Forelimb muscle (tissue), 1 donor: ENCODE measurements at places on chromosomes 1 and 21.

- DNase-seq = no peak
Observed at GRCh38 chr21:45699966-45700365, 56.4 kb downstream of the PCBP3 start.

DNA sequence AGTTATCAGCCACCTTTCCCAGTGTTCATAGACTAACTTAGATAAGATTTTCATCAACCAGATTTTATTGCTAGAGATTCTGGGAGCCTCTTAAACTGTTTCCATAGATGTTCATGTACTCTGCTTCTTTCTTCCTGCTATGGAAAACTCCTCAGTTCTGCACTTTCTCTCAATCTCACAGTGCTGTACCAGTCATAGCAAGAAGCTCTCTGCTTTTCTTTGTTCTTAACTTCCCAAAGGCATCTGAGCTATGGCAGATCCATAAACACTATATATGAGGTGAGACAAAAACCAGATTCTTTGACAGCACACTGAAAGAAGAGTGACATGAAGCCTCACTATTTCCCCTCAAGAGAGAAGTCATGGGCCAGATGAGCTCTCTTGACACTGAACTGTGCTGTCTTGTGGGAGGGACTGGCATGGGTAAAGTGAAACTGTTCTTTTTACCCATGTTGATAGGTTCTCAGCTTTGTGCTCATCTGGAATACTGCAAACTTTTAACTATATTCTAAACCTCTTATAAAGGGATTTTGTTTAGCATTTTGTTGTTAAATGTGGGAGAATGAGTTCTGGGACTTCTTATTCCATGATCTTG is 64.2 kb upstream of the LYPLAL1 start:
- no peak for DNase-seq

DNA sequence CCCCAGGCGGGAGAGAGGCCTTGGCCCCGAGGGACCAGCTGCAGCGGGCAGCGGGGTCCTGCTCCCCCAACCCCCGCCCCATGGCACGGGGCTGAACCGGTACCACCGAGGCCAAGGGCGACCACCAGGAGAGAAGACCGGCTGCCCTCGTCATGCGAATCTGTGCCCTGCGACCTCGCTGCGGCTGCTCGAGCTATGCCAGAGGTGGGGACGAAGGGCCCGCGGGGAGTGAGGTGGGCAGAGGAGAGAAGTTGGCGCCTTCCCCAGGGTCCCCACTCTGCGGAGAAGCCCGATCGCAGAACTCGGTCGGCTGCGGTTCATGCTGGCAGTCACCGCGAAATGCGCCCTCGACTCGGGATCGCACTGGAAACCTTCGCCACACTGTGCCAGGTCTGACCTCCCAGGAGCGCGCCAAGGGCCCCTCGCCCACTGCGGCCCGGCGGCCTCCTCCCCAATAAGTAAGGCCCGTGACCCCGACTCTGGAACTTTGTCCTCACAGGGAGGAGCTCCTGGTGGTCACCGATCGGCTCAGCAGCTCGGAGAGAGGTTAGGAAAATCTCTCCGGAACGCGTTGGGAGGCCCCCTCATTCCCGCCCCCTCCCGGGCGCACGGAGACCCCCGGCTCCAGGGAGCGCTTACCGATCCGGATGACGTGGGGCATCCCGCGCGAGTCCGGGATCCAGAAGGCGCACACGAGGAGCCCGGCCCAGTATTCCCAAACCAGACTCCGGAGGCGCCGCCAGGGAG is 787 bp downstream of the GRIK3 start:
- DNase-seq = no peak

DNA sequence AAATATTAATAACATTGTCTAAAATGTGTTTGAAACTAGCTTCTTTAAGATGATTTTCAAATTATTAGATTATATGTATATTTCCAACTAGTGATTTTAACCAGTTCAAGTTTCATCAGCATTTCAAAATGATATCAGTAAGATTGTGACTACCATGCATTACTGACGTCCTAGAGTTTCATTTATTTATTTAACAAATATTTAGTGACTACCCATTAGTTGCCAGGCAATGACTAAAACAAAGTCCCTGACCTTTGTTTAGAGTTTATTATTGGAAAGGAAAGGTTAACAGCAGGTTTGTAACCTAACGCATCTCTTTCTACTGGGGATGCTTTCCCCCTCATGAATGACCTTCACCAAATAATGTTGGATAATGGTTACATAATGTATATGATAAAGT is 7.6 kb upstream of the C4BPB start:
- no peak for DNase-seq

DNA sequence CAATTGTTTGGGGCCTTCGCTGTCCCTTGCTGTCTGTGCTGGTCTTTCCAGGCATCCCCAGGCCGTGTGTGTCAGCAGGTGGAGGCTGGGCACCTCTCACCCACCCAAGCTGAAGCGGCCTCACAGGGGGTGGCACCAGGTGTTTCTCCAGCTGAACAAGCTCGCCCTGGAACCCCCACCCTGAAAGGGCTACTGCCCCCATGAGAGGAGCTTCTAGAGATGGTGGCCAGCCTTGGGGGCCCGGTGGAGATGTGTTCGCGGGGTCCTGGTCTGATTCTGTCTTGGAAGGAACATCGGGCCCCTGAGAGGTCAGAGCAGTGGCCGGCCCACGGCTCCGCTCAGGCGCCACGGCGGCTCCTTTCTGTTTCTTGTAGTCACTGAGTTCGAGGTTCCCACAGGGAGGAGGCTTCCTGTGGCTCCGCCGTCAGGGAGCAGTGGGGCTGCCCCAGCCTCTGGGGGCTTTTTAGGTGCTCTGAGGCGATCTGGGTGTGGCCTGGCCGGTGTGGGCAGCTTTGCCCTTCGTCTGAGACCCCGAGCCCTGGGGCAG is 46.9 kb downstream of the SKI start:
- no peak for DNase-seq
